Stimulated activated CD4-positive, alpha-beta T cell treated with anti-CD3 and anti-CD28 coated beads, Interleukin-15, amount 100 ng/mL, for 24 hours (primary cell): ENCODE measurements at places on chromosomes 3 and 15.

GRCh38 chr15:59166601-59167265, 39.9 kb upstream of the LDHAL6B start:
- no peak for DNase-seq

- no peak for DNase-seq
Observed at GRCh38 chr3:190458040-190458439, 8.3 kb upstream of the TMEM207 start.

- DNase-seq = no peak
Observed at GRCh38 chr15:92095693-92096092, 242.2 kb downstream of the SLCO3A1 start.

DNA sequence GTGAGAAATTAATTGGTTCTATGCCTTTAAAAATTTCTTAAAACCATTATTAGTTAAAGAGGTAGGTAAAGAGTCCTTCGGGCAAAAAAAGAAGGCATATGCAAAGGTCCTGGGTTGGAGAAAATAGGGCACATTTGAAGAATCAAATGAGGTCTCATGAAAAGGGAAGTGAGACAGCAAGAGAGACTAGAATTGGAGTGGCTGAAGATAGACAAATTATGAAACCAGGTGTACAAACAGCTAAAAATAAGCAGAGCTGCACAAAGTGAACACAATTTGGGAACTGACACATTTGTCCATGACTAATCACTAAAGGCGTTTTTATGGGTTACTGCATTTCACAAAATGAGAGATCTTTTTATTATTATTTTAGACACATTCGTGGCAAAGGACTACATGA, 581.2 kb downstream of the PYDC2 start:
- DNase-seq = no peak

GRCh38 chr15:41827880-41828806, at the start of gene JMJD7:
Gene JMJD7 (plus strand): TSS chr15:41828092. CDS start chr15:41828125, 33 bp downstream.
- peak; percentile 98 for DNase-seq

DNA sequence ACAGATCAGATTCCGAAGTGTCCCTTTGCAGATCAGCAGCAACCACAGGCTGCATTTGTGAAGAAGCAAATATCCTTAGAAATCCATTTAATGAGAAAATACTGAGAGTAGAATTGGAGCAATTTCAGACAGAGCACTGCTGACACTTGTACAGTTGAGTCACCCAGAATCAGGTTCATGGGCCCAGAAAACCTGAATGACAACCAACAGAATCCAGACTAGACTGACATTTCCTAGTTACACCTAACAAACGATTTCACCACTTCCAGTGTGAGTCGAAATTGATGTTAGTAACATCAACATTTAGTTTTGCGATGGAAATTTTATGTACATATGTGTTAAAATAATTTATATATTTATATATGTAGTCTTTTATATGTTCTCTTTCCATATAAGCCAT, 16.8 kb downstream of the GABRR3 start:
- DNase-seq = no peak

GRCh38 chr15:77759896-77760592, 127.3 kb upstream of the LINGO1 start:
- no peak for DNase-seq

DNA sequence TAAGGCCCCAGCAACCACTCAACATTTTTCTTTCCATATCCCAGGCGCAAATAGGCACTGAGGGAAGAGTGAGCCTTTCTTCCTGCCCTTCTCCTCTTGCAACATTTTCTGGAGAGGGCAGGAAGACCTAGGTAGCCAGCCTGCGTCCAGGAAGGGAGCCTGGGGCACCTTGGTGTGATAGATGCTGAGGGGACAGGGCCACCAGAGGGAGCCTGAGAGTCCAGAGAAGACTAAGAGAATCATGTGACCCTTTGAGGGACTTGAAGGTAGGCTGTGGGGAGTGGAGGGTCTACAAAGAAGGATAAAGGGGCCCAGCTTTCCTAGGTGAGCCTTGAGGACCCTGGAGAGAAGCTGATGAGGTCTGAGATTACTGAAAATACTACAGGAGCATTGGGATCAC, 346.6 kb downstream of the CNTN6 start:
- DNase-seq = peak; percentile 12

DNA sequence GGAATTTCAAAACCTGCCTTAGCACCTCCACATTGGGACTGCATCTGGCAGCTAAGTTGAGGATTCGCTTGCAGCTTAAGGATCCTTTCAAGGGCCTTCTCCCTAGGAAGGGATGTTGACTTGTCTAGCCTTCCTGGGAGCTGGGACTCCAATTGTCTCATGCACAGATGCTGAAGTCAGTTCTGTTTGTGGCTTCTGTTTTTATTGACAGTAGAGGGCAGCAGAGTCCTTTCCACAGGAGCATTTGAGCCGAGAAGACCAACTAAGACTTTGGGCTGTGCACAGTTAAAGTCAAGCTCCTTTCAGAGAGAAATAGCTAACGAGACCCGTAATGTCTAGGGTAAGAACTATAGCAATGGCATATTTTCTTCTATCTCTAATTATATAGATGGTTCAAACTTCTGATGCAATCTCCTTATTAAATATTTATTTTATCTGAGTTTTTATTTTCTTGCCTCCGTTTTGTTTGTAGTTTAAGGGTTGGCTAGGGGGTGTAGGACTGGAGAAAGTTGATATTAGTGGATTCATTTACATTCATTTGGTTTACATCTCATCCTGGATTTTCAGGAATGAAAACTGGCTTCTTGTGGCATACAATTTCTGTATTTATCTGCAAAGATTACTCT, 59.7 kb upstream of the KBTBD8 start:
- peak; percentile 16 for DNase-seq

DNA sequence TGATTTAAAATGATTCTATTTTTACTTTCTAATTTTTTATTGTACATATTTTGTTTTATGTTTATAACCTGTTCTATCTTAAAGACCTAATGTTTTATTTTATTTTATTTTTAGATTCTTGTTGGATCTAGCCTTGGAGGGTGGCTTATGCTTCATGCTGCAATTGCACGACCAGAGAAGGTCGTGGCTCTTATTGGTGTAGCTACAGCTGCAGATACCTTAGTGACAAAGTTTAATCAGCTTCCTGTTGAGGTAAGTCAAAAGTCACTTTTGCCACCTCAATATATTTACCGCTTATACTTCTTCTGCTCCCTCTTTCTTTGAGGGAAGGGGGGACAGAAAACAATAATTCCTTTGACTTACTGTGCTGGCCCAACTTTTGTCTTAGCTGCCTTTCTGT, 8.0 kb downstream of the ABHD10 start:
- no peak for DNase-seq

DNA sequence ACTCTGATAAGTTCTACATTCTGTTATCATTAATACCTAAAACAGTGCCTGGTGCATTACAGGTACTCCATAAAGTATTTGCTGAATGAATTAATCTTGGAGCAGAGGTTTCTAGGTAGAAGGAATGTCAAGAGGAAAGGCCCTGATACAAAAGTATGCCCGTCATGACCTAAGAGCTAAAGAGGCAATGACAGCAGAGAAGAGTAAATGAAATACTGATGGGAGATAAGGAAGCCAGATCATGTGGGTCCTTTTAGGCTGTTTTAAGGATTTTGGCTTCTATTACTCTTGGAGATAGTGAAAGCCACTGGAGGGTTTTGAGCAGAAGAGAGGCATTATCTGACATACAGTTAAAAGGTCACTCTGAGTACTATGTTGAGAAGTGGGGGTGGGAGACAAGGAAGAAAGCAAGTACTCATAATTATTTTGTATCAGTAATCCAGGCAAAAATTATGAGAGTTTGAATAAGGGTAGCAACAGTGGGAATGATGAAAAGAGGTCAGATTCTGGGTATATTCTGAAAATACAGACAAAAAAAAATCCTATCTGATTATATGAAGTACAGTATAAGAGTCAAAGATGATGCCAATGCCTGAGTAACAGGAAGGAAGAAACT, 48.3 kb downstream of the DENND4A start:
- DNase-seq = no peak

DNA sequence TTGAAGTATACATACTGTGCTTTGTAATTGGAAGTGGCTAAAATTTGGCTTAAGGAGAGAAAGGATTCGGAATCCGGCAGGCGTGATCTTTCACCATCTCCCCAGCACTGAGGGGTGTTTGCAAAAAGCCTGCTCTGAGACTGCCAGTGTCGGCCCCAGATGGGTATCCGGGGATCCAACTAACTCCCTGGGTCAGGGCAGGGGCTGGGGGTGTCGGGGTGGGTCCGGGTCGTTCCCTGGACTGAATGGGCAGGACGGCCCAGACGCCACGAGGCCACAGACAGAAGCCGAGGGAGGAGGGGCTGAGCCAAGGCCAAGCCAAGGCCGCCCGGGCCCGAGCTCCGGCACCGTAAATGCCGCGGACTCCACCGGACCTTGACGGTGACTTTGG, 349 bp downstream of the PPIB start:
- no peak for DNase-seq

- DNase-seq = peak; percentile 57
Observed at GRCh38 chr3:193572426-193572908, 17.8 kb upstream of the ATP13A4 start.

DNA sequence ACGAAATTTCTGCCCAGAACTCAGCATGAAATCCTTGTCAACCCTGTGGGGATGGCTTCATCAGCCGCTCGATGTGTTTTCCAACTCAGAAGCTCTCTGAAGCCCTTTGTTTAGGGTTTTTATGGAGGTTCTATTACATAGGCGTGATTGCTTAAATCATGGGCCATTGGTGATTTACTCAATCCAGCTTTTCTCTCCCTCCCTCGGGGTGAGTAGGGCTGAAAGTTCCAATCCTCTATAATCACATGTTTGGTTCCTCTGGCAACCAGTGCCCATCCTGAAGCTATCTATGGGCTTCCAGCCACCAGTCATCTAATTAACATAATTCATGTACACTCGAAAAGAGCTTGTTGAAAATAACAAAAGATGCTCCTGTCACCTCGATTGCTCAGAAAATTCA, 51.6 kb downstream of the GATM start:
- no peak for DNase-seq

DNA sequence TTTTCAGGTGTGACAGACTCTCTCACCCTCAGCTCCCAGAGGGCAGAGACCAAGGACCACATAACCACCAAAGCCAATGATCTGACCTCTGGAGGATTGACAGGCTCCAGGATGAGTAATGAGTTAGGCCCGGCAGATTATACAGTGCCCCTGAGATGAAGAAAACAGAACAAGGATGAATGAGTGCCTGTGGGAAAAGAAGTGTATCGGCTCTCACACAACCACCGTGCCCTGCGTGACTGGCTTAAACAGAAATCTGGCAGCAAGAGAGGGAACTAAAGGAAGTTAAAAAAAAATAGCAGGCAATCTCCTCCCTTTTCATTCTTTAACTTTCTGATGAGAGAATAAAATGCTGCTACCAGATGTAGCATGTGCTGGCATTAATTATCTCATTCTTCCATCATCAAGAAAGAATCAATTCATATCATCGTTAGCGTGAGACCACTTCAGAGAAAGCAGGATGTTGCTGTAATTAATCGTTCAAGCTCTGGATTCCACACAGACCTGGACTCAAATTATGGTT, 227.5 kb upstream of the COL8A1 start:
- no peak for DNase-seq

- DNase-seq = no peak
Observed at GRCh38 chr3:35383216-35383615, 256.1 kb upstream of the ARPP21 start.

DNA sequence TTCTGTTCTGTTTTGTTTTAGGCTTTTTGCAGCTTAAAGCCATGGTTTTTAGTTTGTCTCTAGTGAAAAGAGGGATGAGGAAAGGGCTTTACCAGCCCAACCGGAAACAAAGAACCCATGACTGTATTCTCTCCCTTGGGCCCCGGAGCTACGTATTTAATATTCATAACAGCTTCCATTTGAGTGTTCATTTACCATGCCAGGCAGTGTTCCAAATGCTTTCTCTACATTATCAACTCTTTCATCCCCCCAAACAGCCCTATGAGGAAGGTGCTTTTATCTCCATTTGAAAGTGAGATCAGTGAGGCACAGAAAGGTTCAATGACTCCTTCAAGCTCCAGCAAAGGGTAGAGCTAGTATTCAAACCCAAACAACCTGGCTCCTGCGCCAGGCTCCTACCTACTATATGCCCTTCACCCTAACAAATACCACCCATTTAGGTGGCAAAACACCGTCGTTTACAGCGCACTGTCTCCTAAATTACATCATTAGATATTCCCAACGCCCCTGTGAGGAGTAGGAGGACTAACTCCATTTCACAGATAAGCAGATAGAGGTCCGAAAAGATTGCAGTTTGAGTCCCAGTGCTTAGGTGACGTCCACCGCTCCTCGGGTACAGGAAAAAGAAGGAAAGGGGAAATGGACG, 27.9 kb downstream of the GTPBP8 start:
- DNase-seq = no peak

- DNase-seq = no peak
Observed at GRCh38 chr3:120224237-120224636, 60.8 kb downstream of the GPR156 start.

- no peak for DNase-seq
Observed at GRCh38 chr3:6108957-6109356, 752.0 kb upstream of the GRM7 start.

- no peak for DNase-seq
Observed at GRCh38 chr3:124841517-124841916, 45.6 kb downstream of the ITGB5 start.

DNA sequence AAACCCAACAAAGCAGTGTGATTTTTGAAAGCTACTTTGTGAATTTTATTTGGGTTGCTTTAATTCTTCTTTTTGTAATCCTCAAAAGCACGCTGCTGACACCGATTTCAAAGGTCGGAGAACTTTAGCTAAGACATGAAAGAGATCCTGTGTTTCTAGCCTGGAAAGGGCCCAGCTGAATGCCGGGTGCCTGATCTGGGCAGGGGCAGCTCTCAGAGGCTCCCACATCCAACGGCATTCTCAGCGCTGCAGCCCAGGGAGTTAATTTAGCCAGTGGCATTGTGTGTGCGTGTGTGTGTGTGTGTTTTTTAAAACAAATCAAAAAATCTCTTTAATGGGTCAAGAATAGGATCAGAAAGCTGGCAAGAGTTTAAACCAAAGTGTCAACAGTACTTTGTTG, 6.6 kb downstream of the RBP1 start:
- DNase-seq = no peak

DNA sequence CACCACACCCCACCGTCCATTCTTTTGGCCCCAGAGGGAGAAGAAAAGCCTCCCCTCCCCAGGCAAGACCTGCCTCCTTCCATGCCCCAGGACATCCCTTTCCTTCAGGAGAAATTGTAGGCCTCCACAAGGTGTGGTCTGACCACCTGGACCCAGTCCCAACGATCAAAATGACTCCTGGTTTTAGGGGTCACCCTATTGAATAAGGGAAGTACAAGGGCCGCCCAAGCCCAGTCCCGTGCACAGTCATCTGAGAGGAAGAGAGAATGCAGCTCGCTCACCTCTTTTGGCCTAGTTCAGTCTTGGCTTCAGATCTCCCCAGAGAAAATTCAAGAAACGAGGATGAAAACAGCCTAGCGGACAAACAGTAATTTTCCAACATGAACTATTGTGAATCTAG, 249.1 kb downstream of the UACA start:
- no peak for DNase-seq
